ENCODE measurements at places on chromosomes 1 and 21.
A peak's percentile ranks its signal among the peaks of the same experiment; 100 is the strongest.

DNA sequence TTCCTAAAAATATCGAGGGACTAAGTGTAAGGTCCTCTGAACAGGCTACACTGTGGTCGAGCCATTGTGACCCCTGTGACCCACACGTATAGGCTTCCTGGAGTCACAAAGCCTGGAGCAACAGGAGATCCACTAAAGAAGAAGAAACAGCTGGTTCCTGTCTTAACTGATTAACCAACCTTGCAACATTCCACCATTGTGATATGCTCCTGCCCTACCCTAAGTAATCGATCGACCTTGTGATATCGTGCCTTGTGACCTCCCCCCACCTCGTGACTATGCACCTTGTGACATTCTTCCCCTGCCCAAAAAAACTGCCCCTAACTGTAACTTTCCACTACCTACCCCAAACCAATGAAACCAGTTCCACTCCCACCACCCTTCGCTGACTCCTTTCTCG is 304.6 kb upstream of the FAM78B start:
- no peak for DNase-seq

GRCh38 chr1:97680470-97680869 is 240.4 kb downstream of the DPYD start:
- DNase-seq = no peak

DNA sequence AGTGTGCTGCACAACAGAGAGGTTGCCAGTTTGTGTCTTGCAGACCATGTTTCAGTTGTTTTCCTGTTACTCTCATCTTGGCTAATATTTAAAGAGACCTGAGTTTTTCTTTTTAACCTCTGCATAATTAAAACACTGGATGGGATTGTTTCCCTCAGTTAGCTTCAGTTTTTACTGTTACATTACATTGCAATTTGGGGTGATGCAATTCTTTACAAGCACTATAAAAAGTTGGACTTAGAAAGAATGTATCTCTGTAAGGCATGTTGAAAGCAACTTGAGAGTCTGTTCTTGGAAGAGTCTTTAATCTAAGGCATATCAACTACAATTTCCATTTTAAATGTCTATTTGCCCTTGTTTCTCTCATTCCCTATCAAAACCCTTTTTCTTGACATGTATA is 99.1 kb downstream of the DNM3 start:
- no peak for DNase-seq

GRCh38 chr1:65527707-65528503 is 107.4 kb downstream of the LEPR start:
- DNase-seq = no peak

DNA sequence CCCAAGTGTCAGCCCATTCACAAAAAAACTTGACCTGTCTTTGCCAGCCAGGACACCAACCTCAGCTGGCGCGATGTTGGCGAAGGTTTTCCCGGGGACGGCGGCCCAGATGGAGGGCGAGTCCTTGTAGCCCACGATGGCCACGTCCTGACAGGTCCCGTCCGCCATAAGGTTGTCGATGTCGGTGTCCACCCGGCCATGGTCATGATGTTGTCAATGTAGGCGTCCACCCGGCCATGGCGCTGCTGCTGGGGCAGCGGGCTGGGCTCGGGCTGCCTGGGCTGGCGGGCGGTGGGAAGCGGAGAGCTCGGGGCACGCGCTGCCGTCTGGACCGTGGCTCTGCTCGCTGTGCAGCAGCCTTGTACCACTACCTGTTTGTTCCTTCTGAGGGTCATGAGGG is 18.3 kb upstream of the MYOC start:
- no peak for DNase-seq

DNA sequence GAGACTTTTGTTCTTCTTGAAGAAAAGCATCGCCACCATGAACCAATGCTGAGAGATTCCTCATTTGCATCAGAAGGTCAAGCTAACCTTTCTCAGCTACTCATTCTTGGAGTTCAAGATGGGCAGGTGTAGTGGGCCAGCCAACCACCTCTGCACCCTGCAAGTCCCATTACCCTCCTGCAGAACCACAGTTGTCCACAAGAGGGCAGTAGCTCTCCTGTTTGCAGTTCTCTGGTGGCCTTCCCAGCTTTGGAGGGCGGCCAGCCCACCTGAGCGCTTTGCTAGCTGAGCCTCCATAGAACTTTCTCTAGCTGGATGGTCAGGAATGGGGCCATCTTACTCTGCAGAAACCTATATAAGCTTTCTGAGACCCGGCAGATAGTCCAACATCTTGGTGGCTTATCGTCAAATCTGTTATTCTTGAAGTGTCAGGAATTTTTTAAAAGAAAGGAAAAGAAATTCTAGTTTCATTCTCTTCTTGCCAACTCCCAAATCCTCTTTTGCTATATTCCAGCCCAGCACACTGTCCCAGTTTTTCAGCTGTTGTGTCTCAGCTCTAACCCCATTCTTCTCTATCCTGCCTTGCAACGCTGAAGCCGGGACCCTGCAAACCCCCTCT is 11.0 kb upstream of the LMX1A start:
- DNase-seq = peak; percentile 77

GRCh38 chr1:165424454-165425216 is 20.3 kb downstream of the RXRG start:
- peak; percentile 40 for DNase-seq

DNA sequence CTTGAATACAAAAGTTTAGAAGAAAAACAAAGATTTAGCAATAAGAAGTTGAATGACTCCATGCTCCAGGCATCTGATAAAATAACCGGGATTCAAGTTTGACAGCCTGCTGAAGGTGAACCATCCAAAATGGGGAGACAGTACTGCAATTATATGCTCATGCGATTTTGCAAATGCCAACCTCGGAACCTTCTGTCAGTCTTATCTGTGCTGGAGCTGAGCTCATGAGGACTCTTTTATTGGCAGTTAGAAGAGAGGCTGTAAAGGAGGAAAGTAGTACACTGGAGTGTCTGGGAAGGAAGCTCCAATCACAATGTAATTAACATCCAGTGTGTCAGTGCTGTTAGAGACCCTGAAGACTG is 170.0 kb downstream of the GALNT2 start:
- no peak for DNase-seq

DNA sequence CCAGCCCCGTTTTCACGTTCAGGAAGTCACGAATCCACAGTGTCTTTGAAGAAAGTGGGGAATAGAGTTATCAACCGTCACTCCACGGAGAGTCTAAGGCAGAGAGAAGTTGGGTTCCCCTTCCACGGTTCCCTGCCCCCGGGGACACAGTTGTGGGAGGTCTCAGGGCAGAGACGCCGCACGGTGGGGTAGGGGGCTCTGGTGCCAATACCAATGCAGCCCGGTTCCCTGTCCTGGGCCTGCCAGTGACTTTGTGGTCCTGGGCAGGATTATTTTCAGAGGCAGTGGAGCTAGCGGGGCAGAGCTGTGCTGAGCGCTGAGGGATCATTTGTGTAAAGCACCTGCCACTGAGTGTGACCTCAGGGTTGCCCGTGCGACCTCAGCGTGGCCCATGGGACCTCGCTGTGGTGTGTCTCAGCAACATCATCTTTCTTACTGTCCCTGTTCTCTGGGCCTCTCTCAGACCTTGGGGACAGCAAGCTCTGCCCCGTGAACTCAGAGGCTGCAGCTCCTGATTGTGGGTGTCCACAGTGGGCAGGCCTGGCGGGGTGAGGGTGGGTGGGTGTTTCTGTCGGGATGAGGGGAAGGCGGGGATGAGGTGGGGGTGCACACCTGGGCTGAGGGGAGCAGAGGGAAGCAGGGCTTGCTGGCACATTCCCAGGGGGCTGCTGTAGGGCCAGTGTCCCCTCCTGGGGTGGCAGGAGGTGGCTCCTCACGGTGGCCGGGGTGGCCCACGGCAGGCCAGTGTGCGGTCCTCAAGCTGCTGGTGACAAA is 65.2 kb downstream of the AGPAT3 start:
- DNase-seq = no peak

- DNase-seq = peak; percentile 82
Observed at GRCh38 chr1:42937141-42937696, 21.4 kb downstream of the SLC2A1 start.

- DNase-seq = peak; percentile 61
Observed at GRCh38 chr1:111139324-111139955, 453 bp downstream of the DRAM2 start.

GRCh38 chr1:201504799-201505502 is 2.0 kb downstream of the CSRP1 start:
- no peak for DNase-seq

- no peak for DNase-seq
Observed at GRCh38 chr21:23507501-23507900, 2099.8 kb downstream of the MRPL39 start.

- no peak for DNase-seq
Observed at GRCh38 chr21:33101300-33101911, 31.5 kb downstream of the OLIG1 start.

- DNase-seq = no peak
Observed at GRCh38 chr1:205926213-205926612, 17.0 kb downstream of the SLC26A9 start.

DNA sequence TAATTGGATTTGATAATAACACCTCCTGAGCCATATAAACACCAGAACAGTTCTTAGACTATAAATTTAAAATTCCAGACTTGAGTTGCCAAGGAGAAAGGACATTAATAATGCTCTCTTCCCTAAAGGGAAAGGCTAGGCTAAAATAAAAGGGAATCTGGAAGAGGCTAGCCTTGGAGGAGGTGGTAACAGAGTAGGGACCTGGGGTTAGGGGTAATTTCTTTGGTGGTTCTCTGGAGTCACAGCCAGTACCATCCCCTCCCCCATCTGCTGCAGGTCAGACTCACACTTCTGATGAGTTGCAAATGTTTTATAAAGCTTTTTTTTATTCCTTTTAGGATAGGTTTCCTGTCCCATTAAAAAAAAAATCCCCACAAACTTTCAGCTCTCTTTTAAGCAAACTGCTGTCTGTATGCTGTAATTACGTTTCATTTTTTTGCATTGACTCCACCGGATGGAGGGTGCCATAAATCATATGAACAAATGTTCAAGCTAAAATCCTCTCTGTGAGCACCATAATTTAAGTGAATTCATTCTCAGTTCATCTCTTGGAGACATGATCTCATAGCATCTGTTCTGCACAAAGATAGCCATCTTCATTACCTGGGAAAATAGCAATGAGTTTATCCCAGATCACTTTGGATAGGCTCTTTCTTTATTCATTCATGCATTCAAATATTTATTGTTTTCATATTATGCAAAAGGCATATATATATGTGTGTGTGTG is 379.6 kb downstream of the TTLL7 start:
- no peak for DNase-seq

- DNase-seq = no peak
Observed at GRCh38 chr21:23837564-23837963, 1769.7 kb downstream of the MRPL39 start.

DNA sequence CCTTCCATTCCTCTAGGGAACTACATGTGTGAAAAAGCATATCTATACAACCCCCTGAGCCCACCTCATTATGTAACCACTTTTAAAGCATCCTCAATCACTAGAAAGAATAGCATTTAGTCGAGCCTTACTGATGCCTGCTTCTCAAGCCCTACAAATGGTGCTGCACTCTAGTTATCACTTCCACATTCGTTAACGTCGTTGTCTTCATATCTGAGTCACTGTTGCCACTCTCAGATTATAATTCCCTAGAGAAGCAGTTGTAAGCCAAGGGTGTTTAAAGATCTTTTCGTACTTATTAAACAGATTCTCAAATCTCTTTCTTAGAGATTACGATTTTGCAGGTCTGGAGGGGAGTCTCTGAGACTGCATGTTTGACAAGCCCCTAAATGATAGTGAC is 16.5 kb downstream of the ATP1B1 start:
- DNase-seq = no peak

GRCh38 chr1:173100476-173101107 is 49.9 kb upstream of the TNFSF18 start:
- no peak for DNase-seq

DNA sequence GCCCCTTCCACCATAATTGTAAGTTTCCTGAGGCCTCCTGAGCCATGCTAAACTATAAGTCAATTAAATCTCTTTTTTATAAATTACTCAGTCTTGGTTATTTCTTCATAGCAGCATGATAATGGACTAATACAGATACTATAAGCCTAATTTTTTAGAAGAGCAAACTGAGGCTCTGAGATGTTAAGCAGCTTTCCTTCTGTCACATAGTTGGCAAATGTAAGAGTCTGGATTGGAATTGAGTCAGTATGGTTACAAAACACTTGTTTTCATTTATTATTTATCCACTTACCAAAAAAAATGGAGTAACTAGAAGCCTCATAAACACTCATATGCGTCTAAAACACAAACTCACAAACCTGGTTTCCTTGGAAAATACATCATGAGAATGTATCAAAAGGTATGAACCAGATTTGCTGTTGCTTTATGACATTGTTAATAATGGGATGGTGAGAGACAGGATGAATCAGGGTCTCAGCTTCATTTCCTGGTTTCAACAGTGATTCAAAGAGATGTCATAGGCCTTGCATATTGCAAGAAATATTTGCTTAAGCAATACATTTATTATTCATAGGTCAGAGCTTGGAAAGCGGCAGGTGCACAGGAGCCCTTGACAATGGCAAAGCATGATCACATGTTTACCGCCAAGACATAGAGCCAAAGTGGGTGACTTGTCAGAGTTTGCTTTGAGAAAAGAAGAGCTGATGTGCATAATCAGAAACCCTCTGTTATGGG is 221.5 kb downstream of the GRIK1 start:
- DNase-seq = no peak

- DNase-seq = peak; percentile 80
Observed at GRCh38 chr1:42936309-42937078, 22.2 kb downstream of the SLC2A1 start.

DNA sequence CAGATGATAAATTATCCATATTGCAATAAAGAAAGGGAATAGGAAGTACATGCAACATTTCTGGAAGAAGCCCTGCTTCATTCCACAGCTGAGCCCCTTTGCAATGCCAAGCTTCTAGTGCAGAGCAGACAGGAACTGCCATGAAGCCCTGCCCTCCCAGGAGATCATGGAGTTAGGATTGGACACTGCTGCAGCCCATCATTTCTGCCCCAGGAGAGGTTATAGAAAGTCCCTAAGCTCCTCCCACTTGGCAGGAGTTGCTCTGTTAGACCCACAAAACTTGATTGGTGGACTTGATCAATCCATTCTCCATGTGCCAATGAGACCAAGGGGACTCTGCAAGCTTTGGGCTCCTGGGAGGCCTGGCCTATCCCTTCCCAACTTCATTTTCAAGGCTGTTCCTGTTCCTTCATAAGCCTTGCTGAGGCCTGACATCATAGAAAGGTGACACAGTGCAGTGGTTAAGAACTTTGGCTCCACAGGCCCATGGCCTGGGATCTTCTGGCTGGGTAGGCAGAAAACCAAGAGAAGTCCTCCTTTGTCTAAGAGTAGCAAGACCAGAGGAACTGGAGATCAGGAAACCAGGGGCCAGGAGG is 1.3 kb upstream of the LAPTM5 start:
- peak; percentile 64 for DNase-seq

DNA sequence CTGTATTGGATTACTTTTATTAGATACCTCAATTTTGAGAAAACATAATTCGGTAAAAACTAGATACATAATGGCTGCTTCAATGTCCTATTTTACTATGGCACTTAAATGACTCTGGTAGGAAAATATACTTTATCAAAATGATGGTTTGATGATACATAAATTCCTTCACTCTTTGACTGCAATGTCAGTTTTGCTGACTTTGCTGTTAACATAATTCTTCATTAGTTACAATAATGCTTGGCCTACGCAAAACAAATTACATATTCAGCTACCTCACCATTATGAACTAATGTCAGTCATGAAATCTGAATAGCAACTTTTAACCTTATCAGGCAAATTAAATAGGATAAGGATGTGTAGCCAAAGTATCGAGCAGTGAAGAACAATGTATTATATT is 1364.7 kb downstream of the KCNT2 start:
- no peak for DNase-seq

All from activated CD4-positive, alpha-beta T cell treated with anti-CD3 and anti-CD28 coated beads, Interleukin-10, Interleukin-2, amounts not matched to agents 100 ng/mL and 50 ng/mL, durations not matched to agents 16 hours and 8 hours (primary cell).